Cortex of kidney (tissue), 1 donor: ENCODE measurements at places on chromosomes 6 and 20.

DNA sequence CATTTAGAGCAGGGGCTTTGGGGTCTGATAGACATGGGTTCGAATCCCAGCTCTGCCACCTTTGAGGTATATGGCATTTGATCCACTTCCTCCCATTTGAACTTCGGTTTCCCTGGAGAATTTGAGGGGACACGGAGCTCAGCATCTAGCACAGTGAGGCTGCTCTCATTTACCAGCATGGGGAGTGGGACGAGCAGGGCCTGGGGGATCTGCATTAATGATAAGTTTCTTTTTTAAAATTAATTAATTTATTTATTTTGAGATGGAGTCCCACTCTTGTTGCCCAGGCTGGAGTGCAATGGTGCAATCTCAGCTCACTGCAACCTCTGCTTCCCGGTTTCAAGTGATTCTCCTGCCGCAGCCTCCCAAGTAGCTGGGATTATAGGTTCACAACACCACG lies 52.6 kb downstream of the VSTM2L start:
- no peak for DNase-seq

GRCh38 chr20:48957533-48957932 lies 36.0 kb downstream of the ARFGEF2 start:
- no peak for DNase-seq

GRCh38 chr6:155505608-155505989 lies 50.0 kb upstream of the NOX3 start:
- no peak for DNase-seq

DNA sequence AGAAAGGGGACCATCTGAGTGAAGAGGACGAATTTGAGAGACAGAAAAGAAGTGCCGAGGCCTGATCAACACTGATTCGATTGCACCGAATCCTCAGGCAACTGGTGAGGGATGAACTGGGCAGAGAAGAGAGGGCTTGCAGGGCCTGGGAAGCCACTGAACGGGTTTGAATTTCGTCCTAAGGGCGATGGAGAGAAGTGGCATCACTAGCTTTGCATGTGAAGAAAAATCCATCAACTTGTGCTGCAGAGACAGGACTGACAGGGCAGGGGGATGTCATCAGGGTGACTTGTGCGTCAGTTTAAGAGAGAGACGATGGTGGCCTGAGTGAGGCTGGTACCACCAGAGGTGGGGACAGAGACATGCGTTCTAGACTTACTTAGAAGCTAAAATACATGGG lies 73.7 kb upstream of the SLC22A23 start:
- no peak for DNase-seq

DNA sequence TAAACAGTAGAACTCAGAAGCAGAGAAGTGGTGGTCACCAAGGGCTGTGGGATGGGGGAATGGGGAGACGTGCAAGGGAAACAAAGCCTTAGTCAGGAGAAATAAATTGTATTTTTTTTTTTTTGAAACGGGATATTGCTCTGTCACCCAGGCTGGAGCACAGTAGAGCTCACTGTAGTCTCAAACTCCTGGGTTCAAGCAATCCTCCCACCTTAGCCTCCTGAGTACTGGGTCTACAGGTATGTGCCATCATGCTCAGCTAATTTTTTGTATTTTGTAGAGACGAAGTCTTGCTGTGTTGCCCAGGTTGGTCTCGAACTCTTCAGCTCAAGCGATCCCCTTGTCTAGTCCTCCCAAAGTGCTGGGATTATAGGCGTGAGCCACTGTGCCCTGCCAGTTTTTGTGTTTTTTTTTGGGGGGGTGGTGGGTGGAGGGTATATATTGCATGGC lies 3.4 kb downstream of the HSPA1B start:
- no peak for DNase-seq

DNA sequence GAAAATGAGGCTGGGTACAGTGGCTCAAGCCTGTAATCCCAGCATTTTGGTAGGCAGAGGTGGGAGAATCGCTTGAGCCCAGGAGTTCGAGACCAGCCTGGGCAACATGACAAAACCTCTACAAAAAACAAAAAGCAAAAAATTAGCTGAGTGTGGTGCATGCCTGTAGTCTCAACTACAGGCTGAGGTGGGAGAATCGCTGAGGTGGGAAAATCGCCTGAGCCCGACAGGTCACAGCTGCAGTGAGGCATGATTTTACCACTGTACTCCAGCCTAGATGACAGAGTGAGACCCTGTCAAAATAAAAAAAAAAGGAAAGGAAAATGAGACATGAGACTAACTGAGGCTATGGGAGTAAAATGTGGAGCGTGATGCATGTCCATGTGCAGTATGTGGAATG lies 88.0 kb upstream of the CD83 start:
- DNase-seq = no peak

DNA sequence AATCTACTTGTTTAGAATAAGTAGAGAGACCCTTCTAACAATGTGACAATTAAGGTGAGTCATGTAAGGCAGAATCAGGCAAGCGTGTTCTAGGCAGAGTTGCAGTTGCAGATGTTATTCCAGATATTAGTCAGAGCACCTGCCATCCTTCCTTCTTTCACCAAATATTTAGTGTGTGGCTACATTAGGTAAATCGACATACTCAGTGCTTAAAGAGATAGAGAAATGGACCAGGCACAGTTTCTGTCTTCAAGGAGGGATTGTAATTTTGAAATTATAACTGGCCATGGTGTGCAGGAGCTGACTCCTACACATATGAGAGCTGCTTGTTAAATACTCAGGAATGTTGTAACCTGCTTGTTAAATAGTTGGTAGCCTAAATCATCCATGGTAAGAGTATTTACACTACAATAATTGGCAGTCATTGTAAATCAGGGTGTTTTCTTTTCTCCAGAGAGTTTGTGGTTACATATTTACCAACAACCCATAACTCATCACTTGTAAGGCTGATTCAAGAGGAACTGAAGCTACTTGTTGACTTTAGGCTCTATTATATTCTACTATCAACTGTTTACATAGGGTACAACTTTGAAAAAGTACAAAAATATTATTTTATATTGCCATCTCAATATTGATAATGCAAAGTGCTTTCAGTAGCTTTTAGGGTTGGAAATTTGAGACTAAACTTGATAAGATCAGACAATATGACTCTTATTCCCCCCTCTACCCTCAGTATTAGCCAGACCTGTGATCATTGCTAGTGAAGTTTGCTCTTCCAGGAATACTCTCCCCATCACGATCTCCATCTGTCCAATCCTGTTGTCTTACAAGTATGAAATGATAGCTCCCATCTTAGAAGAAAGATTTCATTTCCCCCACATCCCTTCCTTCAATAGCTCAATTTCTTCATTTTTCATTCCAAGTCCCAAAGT lies 607.1 kb downstream of the COL12A1 start:
- no peak for DNase-seq

- DNase-seq = no peak
Measured at GRCh38 chr20:15512916-15513315, 1060.3 kb downstream of the KIF16B start.

GRCh38 chr6:156866220-156867015 lies 89.2 kb downstream of the ARID1B start:
- no peak for DNase-seq

DNA sequence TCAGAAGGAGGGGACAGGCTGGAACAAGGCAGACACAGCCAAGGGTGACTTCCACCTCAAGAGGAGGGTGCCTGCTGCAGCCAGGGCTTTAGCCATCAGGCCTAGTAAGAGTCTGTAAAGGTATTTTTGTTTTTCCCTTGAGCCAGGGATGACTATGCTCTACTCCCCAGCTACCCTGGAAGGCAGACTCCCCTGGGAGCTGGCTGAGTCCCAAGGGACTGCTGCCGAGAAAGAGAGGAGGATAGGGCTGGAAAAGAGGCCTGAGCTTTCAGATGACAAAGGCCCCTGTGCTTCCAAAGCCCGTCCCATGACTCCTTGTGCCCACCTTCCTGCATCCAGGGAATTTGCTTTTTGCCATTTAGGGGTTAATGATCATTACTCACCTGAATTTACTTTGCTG lies 14.0 kb upstream of the GSTA4 start:
- no peak for DNase-seq

- DNase-seq = no peak
Measured at GRCh38 chr20:50678169-50678898, 13.0 kb downstream of the RIPOR3 start.

GRCh38 chr6:92715991-92716390 lies 703.4 kb downstream of the EPHA7 start:
- no peak for DNase-seq

- no peak for DNase-seq
Measured at GRCh38 chr20:10217721-10218410, 764 bp upstream of the SNAP25 start.

DNA sequence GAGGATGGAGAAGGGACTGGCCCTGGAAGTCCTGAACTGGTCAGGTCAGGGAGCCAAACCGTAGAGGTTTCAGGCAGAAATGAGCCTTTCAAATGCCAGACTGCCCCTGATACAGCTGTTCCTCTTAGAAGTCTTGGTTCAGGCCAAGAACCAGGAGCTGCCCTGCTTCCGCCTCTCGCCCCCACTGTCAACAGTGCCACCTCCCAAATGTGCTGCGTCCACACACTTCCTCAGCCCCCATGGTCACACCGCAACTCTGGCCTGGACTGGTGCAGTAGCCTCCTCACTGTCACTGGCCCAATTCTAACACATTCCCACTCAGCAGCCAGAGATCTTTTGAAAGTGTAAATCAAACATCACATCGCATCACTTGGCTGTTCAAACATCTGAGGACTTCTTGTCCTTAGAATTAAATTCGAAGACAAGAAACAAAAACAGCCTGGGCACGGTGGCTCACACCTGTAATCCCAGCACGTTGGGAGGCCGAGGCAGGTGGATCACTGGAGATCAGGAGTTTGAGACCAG lies 69.7 kb downstream of the STK35 start:
- DNase-seq = no peak

DNA sequence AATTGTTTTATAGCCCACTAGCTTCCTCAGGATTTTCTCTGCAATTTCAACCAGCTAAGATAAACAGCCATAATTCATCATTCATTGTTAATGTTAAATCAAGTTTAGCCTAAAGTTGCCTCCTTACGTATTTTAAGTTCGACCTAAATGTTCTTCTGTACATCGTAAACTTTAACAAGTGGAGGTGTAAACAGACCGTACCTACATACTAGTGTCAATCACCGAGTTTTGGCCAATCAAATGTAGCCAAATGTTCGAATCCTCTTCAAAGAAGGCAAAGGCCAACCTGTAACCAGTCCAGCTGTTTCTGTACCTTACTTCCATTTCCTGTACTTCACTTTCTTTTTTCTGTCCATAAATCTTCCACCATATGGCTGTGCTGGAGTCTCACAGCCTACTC lies 13.5 kb downstream of the MBOAT1 start:
- DNase-seq = no peak

GRCh38 chr6:25042536-25042935 lies 106.8 kb upstream of the RIPOR2 start:
- DNase-seq = no peak
